ENCODE measurements at places on chromosomes 3 and 15.

DNA sequence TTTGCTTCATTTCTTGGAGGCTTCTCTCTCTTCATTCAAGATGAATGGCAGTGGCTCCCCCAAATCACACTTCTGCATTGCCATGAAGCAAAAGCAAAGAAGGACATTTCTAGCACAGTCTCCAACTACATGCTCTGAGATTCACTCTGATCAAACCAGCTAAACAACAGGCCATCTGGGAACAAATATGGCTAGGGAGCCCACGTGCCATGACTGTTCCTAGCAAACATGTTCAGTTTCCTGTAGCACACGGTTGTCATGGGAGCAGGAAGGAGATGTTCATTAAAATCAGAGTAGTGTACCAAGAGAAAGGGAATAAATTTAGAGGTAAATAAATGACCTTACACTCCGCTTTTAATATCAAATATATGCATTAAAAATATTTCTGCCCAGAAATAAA lies 327.3 kb downstream of the GBE1 start:
- DNase-seq, result no peak

DNA sequence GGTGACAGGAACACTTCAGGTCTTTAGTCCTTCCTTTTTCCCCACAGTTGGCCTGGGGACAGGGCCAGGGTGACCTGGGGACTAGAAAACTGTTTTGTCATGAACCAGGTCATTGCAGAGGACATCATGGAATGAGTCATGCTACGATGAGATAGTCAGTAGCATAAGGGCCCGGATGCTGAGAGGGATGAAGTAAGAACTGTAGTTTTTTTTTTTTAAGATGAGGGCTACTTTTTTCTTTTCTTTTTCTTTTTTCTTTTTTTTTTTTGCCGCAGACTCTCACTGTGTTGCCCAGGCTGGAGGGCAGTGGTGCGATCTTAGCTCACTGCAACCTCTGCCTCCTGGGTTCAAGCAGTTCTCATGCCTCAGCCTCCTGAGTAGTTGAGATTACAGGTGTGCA lies 8.0 kb downstream of the MAP2K5 start:
- peak; percentile 26 for DNase-seq

DNA sequence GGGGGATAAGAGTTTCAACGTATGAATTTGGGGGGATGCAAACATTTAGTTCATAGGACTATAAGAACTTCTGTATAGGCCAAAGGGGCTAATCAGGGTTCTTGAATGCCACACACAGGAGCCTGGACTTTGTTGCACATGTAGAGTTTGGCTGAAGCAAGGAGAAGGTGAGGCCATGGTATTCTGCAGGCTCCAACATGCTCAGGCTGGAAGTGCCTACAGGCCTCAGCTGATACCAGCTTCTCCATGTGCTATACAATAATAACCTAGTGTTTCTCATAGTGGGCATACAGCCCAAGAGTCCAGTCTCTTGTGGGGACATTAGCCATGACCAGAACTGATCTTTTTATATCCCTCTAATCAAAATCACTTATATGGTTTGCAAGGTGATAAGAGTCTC lies 399.7 kb upstream of the MCTP2 start:
- DNase-seq, result no peak

- peak; percentile 61 for DNase-seq
Measured at GRCh38 chr3:38084334-38085310, 45.6 kb downstream of the DLEC1 start.

DNA sequence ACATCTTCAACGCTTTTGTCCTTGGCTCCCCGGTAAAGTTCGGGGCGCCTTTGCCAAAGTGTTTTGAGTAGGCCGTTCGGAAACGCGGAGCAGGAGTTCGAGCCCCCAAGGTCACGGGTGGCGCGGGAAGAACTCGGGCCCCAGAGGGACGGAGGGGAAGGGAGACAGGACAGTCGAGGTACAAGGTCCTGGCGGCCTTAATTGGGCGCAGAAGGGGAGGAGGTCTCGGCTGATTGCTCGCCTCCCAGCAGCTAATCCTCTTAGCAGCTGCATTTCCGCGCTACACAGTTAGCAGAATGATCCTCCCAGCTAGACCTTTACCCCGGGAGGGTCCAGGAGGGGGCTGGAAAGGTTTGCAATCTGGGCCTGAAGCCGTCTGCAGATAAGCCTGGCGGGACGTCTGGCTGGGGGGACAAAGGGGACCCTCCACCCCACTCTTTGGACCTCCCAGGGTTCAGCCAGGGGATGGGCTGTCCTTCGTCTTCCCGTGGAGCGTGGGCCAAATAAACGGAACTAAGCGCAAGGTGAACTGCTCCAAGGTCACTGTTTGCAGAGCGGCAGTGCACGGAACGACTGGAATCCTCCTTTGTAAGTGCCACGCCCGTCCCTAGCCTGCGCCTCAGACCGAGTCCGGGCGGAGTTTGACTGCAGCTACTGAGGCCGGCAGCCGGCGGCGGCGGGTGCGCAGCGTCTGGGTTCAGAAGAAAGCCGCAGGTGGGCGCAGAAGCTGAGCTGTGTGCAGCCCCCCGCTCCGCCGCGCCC lies 7.2 kb downstream of the EOMES start:
- peak; percentile 46 for DNase-seq

- peak; percentile 4 for DNase-seq
Measured at GRCh38 chr3:66372681-66373350, 128.0 kb downstream of the LRIG1 start.

DNA sequence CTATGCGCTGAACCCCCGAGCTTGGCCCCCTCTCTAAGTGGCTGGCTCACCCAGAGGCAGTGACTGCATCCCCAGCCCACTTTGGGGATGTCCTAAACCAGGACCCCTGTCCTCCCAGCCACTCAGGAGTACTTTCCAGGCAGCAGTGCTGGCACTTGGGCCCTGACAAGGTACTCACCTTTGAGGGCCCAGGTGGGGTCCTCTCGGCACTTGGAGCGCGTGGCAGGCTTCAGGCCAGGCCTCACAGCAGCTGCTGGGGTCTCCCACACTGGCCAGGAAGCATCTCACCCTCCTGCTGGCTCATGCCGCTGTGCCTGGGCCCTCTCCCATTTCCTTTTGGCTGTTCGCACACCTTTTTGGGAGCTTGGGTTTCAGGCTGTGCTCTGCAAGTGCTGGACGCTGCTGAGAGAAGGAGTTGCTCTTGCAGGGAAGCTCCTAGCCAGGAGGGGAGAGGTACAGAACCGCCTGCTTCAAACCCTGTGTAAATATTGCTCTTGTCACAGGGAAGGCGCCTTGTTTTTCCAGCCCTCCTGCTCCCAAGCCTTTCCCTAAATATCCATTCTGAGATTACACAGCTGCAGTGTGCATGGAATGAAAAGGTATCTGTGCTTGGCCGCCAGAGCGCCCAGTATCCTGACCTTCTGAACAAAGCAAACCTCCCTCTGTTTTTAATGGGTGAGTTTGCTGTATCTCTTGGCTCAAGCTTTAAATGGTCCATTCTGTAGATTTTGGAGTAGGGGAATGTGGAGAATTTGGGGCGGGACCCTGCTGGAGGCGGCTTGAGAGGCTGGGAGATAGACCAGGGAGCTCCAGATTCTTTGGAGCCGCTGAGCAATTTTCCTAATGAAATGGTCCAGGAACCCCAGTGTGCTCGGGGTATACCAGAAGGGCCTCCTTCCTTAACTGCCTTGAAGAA lies 45.6 kb downstream of the DNASE1L3 start:
- no peak for DNase-seq
